ENCODE measurements at places on chromosomes 6 and 20. TPM values are rescaled to one million over a fixed set of nuclear protein-coding genes. Genes with fewer than 3 reads are reported as not detected.

Gene SCRT2
- polyA plus RNA-seq, result not detected

GRCh38 chr6:149508485-149508884 is 23.7 kb upstream of the ZC3H12D start:
- DNase-seq, result no peak

DNA sequence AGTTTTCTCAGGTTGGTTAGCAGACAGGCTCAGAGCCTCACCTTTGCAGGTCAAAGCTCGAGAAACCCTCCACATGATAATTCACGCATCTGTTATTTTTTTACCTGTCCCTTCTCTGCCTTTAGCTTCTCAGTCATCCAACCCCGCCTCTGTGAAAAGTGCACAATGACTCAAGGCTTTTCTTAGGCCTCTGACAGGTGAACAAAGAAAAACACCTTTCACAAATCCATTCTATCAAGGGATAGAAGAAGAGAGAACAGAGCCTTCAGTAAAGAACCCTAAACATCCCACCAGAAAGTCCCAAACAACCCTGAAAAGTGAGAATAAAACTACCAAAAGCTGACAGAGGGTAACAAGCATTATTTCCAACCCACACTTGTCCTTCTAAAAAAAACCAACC is 178.2 kb downstream of the GJA10 start:
- DNase-seq, result no peak

- no peak for DNase-seq
Observed at GRCh38 chr6:11437824-11438459, 99.6 kb upstream of the TMEM170B start.

Gene HAO1
- polyA plus RNA-seq, result not detected

Data from foreskin keratinocyte (primary cell).